ENCODE measurements at places on chromosomes 5 and 9.

GRCh38 chr5:140806834-140807775, at the start of gene PCDHA4:
PCDHA4 (plus strand) TSS chr5:140807068.
- no peak for DNase-seq

DNA sequence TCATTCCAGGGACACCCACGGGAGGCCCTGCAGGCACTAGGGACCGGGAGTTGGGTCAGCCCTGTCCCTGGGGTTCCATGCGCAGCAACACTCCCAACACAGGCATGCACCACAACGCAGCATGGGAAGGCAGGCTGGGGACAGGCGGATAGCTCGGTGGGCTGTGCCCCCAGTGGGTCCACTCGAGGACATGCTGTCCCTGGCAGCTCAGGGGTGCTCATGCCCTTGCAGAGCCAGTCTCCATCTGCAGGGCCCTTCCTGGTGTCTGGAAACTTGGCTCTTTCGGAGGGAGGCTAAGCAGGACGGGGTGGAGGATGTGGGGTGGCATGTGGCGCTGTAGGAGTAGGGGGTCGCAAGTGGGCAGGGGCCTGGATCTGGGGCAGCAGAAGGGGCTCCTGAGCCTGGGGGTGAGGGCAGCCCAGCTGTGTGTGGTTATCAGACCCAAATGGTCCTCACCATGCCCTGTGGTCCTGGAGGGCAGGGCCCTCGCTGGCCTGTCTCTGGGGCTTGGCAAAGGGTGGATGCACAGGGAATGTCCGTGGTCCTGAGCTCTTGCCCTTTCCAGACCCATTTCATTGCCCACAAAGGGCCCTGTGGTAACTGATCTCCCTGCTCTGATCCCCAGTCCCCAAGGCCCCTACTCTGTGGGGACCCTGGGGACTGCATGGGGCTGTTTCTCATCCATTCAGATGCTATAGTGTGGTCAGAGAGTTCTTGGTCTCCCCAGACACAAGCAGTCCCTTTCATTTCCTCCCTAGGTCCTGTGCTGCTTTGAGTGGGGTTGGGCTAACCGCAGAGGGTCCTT, 90.3 kb upstream of the PHYKPL start:
- no peak for DNase-seq

DNA sequence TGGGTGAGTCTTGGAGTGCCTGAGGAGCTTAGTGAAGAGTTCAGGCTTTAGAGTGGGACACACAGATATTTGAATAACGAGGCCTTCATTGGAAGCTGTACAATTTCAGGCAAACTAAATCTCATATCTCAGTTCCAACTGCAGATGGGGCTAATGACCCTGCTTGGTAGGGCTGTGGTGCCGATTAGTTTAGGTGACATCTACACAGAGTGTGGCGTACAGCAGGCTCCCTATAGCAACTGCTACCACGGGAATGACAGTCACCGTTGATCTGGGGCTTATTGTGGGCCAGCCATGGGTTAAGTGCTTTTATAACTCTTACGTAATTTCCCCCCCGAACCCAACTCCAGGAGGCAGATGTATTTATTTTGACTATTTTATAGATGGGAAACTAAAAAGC, 70.8 kb downstream of the FAT2 start:
- DNase-seq = no peak

- no peak for DNase-seq
Observed at GRCh38 chr5:153895266-153895665, 143.4 kb downstream of the FAM114A2 start.
